ENCODE measurements at places on chromosomes 6 and 20.

DNA sequence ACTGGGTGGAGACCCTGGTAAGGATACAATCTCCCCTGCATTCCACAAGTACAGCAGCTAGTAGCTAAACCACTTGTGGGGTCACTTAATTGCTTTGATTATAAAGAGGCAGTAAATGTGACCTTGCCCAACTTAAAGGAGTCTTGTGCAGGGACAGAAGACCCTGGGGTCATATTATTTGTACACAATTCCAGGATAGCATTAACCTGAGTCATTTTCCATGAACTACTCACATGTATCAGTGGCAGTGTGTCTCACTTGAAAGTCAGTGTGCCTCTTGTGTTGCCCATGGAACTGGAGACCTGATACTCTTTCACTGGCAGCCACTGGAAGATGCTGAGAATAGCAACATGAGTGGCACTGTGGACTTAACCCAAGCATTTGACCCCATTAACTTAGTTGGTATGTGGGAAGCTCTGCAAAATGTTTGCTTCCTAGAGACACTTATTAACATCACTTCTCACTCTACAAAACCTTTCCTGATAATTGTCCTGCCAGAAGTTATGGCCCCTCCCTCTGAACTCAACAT, 28.9 kb downstream of the CLIC5 start:
- DNase-seq = no peak

DNA sequence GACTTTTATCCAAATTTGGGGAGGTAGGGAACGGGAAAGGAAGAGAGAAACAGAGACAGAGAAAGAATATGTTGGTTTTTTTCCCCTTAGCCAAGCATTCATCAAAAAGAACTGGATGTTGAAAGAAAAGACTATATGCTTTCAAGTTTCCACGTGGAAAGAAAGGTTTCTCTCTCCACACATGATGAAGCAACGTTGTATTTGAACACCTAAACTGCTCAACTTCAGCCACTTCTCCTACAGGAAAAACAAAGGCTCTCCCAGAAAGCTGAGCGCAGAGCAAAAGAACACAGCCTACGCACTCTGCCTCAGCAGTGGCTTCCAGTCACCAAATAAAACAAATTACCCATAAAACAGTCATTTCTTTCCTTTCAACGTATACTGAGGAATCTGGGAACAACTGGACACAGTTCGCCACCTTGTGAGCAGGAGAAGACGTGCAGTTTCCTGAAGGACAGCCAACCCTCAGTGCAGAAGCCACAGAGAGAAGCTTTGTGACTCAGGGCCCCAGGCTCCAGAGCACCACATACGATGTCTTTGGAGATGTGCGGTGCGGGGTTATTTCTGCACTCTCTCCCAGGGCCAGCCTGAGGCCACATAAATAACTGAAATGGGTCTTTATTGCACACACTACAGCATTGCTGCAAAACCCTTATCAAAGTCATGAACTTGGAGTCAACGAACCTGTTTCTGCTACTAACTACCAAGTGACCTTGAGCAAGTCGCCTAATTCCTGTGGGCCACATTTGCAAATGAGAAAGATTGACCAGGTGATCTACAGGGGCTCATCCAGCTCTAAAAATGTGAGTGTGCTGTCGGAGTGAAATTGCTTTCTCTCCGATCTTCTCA, 10.1 kb downstream of the IL17F start:
- DNase-seq = no peak

- DNase-seq = no peak
Observed at GRCh38 chr6:133512410-133513016, 271.4 kb downstream of the EYA4 start.

GRCh38 chr6:9520417-9521151, 894.3 kb downstream of the TFAP2A start:
- no peak for DNase-seq

DNA sequence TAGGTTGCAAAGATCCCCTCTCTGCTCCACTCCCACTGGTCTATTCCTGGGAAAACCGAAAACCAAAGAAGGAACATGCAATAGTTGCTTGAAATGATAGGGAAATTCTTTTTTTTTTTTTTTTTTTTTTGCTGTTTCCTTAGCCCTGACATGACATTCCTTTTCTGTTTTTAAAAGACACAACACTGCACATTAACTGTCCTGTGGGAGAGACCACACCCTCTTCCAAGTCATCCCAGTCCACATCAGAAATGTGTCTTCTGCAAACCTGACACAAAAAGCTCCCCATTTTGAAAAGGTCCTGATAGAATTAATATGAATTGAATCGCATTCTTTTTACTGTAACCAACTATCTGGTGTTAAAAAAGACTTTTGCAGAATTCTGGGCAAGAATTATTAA, 43.4 kb upstream of the RIPOR2 start:
- no peak for DNase-seq

GRCh38 chr6:82074556-82074955, 173.0 kb downstream of the IBTK start:
- DNase-seq = no peak

- peak; percentile 8 for DNase-seq
Observed at GRCh38 chr6:5260111-5260620, 584 bp downstream of the LYRM4 start.

- no peak for DNase-seq
Observed at GRCh38 chr6:41504466-41505121, 41.6 kb upstream of the FOXP4 start.

DNA sequence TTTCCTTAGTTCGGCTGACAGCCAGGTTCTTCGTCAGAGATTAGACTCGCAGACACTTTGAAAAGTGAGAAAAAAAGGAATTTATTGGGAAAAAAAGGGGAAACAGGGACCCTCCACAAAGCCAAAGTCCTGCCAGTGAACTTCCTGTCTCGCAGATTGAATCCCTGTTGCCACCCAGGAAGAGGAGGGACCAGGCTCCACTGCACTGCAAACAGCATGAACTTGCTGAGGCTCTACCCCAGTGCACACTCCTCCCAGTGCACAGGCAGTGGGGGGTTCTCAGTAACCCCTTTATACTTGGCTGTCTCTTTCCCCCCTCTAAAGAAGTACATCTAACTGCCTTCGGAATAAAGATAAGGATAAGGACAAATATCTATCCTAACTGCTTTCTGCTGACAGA, 959.0 kb downstream of the GRIK2 start:
- no peak for DNase-seq

GRCh38 chr20:50913690-50914375, 17.4 kb downstream of the ADNP start:
- DNase-seq = no peak

DNA sequence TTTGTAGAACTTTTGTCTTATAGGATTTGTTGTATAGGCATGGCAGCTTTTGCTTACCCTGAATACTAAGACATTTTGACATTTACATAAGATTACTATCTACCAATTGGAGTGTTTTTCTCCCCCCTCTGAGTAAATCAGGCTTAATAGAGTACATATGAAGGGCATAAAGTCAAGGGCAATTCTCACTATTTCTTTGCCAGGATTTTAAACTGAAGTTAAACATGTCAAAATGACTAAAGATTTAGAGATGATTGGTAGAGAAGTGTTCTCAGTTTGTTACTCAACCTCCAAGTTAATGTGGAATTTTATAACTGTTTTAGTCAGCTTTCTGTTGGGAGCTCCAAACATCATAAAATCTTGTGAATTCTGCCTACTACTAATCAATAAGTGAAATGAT, 157.8 kb downstream of the CDKAL1 start:
- DNase-seq = no peak

DNA sequence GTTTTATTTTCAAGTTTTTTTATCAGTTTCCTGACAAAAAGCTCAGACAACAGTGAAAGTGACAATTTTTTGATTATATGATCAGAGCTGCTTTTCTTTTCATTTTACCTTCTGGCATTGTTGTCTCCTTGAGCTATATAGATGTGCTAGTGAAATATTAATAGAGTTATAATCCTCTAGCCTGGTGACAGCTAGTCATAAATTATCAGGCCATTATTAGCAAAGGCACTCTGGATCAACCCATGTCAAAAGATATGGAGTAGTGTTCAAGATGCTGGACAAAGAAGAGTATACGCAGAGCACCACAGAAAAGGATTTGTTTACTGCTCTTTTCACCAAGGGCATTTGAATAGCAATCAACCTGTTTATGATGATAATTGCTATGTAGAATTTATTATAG, 1230.1 kb downstream of the HACE1 start:
- DNase-seq = no peak

DNA sequence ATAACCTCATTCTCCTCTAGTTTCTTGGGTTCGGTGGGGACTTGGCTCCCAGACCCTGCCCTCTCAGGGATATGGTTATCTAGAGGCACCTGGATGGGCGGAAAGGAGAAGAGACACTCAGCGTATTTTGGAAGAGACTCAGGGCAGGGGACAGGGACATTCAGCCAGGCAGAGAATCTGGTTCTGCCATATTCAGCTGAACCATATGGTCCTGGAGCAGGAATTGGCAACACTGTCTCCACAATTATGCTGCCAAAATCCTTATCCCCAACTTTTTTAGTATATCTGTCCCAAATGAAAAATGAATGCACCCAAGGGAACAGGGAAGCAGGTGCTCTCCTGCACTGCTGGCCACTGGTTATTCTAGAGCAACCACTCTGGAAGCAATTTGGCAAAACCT, 17.7 kb downstream of the SDC4 start:
- no peak for DNase-seq

DNA sequence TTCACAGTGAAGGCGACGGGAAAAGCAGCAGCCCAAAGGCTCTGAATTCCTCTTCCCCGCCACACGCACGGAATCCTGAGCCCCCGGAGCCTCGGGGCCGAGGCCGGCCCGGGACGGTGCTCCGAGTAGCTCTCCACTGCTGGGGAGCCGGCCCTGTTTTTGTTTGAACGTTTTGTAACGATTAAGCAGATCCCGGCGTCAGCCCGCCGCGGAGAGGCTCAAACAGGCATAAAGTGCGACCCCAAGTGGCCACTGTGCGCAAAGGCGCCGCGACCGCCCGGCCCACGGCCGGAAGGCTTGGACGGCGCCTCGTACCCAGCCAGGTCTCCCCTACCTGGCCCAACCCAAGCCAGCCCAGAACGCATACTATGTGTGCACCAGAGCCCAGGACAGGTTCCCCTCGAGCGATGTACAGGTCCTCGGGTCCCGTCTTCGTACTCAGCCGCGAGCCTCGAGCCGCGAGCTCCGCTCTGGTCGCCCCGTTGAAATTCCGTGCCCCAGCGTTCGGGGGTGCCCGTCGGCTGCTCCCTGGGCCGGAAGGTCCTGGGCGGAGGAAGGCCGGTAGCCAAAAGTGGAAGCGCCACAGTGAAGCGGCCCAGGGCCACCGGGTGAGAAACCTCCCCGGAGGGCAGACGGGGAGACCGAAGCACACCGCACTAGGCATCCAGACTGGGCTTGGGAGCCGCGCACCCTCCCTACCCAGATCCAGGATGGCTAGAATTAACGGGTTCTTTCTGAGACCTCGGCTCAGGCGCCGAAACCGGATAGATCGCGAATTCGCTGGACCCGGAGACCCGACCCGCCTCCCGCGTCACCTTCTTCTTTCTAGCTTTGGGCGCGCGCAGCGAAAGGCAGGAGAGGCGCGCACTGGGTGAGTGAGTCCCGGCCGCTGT, 1.2 kb upstream of the MAFB start:
- DNase-seq = no peak

GRCh38 chr20:40648210-40649072, 40.6 kb downstream of the MAFB start:
- no peak for DNase-seq

GRCh38 chr6:22596011-22596410, 26.6 kb downstream of the HDGFL1 start:
- DNase-seq = no peak

- no peak for DNase-seq
Observed at GRCh38 chr20:4910951-4911350, 90.4 kb downstream of the SLC23A2 start.

DNA sequence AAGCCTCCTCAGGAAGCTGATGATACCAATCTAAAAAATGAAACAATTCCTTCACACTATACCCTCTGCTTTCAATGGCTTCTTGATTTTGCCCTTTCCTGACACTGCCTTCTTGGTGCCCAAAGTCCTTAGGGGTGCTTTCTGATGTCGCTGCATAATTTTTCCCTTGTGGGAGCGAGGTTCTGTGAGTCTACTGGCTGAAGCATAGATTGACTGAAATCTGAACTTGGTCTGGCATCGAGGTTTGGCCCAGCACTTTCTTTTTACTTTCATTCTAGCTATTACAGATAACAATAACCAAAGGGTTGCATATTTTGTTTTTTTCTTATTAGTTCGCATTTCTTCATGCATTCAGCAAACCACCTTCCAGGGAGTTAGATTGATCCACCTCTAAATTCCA, 65.8 kb downstream of the E2F3 start:
- DNase-seq = no peak

- no peak for DNase-seq
Observed at GRCh38 chr6:80480421-80481157, 374.1 kb downstream of the BCKDHB start.
